Tibial nerve (tissue), 4 donors: ENCODE measurements at places on chromosomes 16 and 17. TPM values are rescaled to one million over a fixed set of nuclear protein-coding genes. Genes with fewer than 3 reads are reported as not detected.

DNA sequence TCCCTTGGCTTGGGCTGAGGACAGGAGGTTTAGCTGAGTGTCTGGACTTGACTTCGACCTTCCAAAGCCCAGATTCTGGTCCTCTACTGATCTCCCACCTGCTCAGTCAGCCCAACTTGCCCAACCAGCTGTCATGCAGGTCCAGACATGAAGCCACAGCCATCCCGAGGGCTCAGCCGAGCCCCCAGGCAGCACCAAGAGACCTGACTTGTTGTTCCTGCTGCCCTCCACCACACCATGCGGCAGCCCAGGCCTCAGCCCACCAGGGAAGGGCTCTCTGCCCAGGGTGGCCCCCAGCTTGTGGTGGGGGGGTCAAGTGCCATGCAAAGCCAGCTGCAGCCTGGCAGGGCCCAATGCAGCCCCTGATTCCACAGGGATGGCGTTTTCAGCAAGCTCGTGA lies 17.2 kb upstream of the CACNG4 start:
- no peak overlapping the region for H3K27ac ChIP-seq
- no peaks in the 10 kb centered on the region for H3K4me1 ChIP-seq
- DNase-seq = no peak
- H3K36me3 ChIP-seq = no peaks in the 10 kb centered on the region

The KIAA0753 gene
- total RNA-seq = 16.2 TPM

- no peak for DNase-seq
- no peaks in the 10 kb centered on the region for H3K4me1 ChIP-seq
- H3K36me3 ChIP-seq = peaks cover 91% of the 10 kb centered on the region
- H3K27ac ChIP-seq = no peak overlapping the region
- no peak overlapping the region for H3K4me3 ChIP-seq
- no peaks in the 10 kb centered on the region for H3K27me3 ChIP-seq
These were observed 13.0 kb downstream of the VEZF1 start for GRCh38 chr17:57975044-57975443.

The TENT4B gene
- 11.7 TPM for total RNA-seq

DNA sequence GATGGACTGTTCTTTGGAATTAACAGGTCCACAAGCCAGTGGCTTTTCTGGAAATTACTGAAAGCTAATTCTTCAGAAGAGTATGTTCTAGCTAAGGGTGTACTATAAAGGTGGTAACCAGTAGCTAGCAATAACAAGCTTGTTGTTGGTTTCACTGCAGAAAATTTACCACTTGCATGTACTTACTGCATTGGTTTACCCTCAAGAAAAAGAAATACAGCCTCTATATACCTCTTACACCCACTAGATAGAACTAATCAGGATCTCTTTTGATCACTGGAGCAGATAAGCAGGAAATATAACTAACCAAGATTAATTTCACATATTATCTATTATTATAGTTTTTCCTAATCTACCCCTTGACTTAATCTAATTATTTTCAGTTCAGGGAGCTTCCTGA lies 184.9 kb upstream of the TBX2 start:
- DNase-seq = no peak
- H3K27me3 ChIP-seq = no peaks in the 10 kb centered on the region
- H3K4me1 ChIP-seq = no peaks in the 10 kb centered on the region
- H3K4me3 ChIP-seq = no peak overlapping the region
- H3K36me3 ChIP-seq = no peaks in the 10 kb centered on the region

- no peaks in the 10 kb centered on the region for H3K27me3 ChIP-seq
- H3K36me3 ChIP-seq = peaks cover 9% of the 10 kb centered on the region
- no peaks in the 10 kb centered on the region for H3K4me1 ChIP-seq
- H3K4me3 ChIP-seq = no peak overlapping the region
- DNase-seq = peak; percentile 80
These were observed 19.7 kb downstream of the MEAK7 start for GRCh38 chr16:84484579-84485254.

DNA sequence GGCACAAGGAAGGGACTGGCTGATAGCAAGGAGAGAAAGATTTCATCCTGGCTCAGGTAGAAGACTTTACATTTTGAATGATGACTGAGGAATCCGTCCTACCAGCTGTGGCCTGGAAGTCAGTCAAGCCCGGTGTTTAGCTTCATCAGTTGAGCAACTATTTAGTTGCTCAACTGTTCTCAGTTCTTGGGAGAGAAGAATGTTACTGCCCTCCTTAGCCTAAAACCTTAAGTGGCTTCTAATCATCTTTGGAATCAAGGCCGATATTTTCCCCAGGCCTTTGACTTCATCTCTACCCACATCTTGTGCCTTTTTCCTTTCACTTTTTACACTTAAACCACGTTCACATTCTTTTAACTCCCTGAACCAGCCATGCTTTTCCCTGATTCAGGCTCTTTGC lies 17.3 kb upstream of the RBL2 start:
- H3K4me1 ChIP-seq = no peaks in the 10 kb centered on the region
- H3K4me3 ChIP-seq = no peak overlapping the region
- no peaks in the 10 kb centered on the region for H3K36me3 ChIP-seq

DNA sequence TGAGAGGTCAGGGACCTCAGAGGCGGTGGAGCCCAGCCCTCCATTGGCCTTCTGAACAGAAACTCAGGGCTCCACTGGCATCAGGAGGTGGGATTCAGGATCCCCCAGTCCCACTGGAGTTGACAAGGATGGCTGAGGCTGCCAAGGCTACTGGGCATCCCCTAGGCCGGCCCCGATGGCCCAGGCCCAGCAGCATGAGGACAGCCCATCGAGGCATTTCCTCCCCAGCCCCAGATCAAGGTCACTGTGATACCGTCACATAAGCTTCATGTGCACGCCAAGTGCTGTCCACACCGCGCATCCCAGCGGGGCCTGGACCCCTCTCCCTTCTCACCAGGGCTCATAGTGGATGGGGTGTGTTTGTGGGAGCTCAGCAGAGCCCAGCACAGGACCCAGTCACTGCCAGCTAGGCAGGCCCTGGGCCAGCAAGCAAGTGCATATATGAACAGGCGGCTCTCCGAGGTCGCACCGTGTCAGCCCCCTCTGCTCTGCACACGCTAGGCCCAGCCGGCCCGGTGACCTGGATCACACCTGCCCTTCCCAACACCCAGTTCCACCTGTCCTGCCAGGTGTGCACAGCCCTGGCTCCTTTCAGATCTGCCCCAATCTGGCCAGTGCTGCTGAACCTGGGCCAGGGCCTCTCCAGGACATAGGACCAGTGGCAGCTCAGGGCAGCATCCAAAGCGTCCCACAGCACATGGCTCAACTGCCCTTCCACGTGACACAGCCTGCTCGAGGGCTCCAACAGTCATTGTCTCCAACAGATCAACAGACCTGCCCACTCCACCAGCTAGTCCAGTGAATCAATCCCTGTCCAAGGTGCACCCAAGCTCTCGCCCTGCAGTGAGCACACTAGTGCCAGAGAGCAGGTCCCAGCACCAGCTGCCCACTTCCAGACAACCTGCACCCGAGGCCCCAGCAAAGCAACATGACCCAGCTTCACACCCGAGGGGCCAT lies 32.8 kb upstream of the RASD1 start:
- H3K4me3 ChIP-seq = no peak overlapping the region
- no peak for DNase-seq
- no peaks in the 10 kb centered on the region for H3K27me3 ChIP-seq
- H3K36me3 ChIP-seq = no peaks in the 10 kb centered on the region
- H3K4me1 ChIP-seq = no peaks in the 10 kb centered on the region
